ENCODE measurements at places on chromosomes 5 and 9.

- peak; percentile 72 for DNase-seq
Measured at GRCh38 chr9:126611592-126612325, 2.0 kb upstream of the LMX1B start.

DNA sequence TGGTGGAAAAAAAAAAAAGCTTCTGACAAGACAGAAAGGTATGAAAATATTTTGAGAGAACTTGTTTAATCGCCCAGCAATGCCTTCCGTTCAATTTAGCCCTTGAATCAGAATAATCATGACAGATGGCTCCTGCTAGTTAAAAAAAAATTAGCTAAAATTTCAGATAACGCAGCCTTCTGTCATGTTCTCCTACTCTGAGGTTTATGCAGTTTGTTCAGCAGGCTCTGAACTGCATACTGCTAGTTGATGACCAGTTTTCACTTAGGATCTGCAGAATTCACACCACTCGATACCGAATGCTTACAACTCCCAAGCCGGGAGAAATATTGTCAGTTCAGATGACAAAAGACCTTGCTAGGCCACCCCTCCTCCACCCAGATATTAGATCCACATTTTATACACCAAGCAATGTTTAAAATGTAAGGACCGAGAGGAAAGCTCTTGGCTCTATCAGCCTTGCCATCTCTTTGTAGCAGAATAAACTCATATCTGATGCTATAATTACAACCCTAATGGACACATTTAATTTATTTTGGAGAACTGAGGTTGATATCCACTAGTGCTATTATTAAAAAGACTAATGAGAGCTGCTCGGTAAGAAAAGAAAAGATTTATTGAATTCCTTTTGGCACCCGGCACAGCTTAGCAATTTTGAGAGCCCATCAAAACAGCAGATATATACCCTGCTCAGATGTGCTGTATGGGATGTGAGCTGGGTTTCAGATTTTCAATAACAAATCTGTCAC, 322.8 kb downstream of the GLIS3 start:
- no peak for DNase-seq

DNA sequence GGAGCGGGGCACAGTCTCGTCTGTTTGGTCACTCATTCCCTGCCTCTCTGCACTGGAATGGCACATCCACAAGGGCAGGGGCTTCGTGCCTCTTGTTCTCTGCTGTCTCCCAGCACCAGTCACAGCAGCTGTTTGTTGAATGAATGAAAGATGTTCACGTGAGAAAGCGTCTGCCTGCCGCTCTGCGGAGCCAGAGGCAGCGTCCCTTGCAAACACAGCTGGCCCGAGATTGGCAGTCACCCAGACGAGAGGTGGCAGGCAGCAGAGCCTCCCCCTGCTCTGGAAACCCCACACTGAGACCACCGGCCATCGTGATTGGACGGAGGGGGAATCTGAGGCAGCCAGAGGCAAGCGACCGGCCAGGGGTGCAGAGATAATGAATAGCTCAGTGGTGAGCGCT, 6.0 kb upstream of the FAM163B start:
- no peak for DNase-seq

- no peak for DNase-seq
Measured at GRCh38 chr9:136211006-136211405, 6.1 kb upstream of the LHX3 start.

- DNase-seq = no peak
Measured at GRCh38 chr9:78028926-78029325, 2.7 kb downstream of the GNAQ start.

GRCh38 chr5:73121119-73121463, 716 bp downstream of the TMEM171 start:
- peak; percentile 32 for DNase-seq

- DNase-seq = no peak
Measured at GRCh38 chr5:41127967-41128690, 57.0 kb upstream of the MROH2B start.

DNA sequence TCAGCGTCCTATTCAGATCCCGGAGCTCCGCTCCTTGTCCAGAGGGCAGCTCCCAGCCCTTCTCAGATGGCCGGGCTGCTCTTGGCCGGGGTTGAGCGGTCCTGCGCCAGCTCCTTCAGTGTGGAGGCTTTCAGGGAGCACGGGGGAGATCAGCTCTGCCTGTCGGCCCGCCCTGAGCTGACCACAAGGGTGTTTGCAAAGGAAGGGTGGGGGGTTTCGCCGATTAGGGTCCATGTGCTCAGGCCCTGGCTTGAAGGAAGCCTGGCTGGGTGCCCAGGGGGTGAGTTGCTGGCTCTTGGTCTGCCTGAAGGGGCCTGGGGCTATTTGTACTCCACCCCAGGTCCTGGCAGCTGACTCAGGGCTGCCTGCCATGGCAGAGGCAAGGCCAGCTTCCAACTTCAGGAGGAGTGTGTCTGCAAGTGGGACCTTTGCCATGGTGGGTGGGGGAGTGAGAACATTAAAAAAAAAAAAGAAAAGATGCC, 250.1 kb upstream of the KLF4 start:
- DNase-seq = no peak

DNA sequence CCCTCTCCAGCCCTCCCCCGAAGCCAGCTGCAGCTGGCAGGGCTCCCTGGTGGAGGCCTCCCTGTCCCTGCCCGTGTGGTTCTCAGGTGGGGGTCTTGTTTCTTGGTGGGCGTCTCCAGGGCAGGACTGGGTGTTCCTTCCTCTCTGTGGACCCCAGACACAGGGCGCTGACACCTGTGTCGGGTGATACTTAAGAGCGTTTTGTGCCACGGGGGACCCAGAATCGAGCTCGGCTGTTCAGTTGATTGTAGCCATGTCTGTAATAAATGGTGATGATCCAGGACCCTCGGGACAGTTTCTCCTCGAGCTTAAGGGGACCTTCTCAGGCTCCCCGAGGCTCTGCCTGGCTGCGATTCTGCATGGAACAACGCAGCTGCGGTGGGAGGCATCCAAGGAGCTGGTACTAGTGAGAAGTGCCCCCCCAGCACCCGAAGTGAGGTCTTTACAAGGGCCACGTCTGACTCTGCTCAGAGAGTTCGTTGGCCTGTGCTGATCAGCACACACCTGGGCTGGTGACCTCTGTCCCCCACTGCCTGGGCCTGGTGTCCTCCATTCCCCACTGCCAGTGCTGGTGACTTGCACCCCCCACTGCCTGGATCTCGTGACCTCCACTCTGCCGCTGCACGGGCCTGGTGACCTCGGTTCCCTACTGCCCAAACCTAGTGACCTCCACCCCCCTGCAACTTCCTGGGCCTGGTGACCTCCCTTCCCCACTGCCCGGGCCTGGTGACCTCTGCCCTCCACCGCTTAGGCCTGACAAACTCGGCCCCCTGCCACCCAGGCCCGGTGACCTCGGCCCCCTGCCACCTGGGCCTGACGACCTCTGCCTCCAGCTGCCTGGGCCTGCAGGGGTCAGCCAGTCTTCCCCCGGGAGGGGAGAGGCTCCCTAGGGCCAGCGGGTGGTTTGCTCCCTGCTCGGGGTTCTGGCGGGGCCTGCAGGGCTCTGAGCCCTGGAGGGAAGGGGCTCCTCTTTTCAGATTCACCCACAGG, 36.0 kb downstream of the NDUFS6 start:
- DNase-seq = no peak

DNA sequence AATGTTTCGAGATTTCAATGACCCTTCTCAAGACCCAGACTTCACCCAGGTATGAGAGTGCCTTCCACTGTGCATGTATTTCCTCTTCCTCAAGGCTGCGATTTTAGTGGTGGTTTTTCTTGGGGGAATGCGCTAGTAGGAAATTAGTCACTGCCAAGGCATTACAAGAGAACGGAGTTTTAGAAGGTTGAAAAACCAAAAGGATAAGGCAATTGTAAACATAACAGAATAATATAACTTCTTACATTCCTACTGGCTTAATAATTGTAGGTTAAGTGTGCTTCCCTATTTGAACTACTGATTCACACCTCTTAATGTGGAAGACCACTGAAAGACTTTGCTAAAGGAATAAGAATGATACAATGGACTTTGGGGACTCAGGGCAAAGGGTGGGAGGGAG, 38.9 kb downstream of the ACO1 start:
- DNase-seq = peak; percentile 90

DNA sequence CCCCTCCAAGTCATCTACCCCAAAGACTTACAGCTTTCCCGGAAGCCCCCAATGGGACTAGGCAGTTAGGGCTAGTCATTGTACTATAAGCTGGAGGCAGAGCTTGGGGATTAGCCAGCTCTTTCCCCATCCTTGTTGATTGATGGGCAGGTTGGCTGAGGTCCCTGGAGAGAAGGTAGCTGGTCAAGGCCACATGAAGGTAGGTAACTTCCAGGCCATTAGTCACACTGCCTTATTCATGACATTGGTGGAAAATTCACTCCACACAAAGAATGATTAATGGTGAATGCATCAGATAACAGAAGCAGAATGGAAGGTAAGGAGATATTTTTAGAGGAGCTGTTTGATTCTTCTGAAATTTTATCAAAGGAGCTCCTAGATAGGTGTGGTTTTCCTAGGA, 49.5 kb upstream of the TGFBR1 start:
- DNase-seq = no peak

DNA sequence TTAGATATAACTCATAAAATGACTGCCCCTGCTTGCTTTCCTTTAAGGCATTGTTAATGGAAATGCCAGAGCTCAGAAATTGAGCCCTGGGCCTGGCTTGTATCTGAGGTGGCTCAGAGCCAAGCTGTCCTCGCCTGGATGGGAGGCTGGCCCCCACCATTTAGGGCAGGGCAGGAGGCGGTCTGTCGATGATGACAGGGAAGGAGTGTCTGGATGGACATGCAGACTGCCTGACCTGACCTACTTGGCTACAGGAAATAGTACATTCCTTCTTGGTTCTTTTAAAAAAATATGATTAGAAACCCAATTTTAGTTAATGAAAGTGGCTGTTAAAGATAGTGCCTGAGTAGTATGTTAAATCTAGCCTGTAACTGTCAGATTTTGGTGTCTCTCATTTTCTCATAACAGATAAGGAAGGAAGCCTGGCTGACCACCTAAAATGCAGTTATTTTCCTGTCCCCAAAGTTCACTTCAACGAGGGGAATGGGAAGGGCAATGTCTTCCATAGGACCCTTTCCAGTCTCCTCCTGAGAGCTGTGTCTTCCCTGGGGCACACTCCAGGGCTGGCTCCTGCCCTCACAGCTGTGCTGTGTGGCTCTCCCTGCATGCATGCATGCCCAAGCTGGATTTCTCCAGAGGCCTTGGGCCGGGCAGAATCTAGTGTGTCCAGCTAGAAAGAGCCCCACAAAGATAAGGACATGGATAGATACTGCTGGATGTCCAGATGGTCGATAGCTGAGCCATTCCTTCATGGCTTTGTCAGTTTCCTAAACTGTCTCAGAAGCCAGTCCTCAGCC, 42.3 kb downstream of the MACROH2A1 start:
- peak; percentile 96 for DNase-seq

- DNase-seq = no peak
Measured at GRCh38 chr5:58453306-58453705, 6.6 kb downstream of the PLK2 start.
